Small intestine (tissue), 16 donors: ENCODE measurements at places on chromosomes 2 and 18. TPM values are rescaled to one million over a fixed set of nuclear protein-coding genes. Genes with fewer than 3 reads are reported as not detected.

DNA sequence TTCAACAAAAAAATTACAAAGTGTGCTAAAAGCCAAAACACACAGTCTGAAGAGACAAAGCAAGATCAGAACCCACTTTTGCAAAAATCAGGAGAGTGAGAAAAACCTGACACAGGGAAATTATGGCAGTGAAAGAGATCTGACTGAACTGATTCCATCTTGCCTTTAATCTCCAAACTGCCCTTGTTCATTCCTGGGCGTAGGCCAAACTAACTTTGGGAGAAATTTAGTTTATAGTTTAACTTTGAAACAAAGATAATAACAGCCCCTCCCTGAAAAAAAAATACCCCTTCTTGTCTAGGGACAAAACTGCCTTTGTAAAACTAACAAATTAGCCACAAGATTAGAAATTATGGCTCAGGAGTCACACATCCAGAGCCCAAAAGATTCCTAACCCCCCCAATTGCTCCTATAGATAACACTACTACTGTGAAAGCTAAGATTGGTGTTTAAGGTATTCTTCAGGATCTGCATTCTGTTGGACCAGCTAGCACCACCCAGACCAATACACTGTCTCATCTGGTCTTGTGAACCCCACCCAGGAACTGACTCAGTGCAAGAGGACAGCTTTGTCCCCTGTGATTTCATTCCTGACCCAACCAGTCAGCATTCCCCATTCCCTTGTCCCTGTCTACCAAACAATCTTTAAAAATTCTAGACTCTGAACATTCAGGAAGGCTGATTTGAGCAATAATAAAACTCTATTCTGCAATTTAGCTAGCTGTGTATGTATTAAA is 226.1 kb upstream of the SH3BP4 start:
- no peaks in the 10 kb centered on the region for H3K4me1 ChIP-seq
- no peaks in the 10 kb centered on the region for H3K36me3 ChIP-seq
- H3K4me3 ChIP-seq: no peak overlapping the region
- no peak for DNase-seq
- H3K27me3 ChIP-seq: no peaks in the 10 kb centered on the region

- H3K27me3 ChIP-seq: no peaks in the 10 kb centered on the region
- H3K36me3 ChIP-seq: no peaks in the 10 kb centered on the region
- no peak for DNase-seq
- H3K27ac ChIP-seq: no peak overlapping the region
- H3K4me3 ChIP-seq: no peak overlapping the region
Observed at GRCh38 chr2:129437725-129438124, 541.7 kb upstream of the RAB6C start.

Gene PSMA8
- polyA plus RNA-seq: not detected

DNA sequence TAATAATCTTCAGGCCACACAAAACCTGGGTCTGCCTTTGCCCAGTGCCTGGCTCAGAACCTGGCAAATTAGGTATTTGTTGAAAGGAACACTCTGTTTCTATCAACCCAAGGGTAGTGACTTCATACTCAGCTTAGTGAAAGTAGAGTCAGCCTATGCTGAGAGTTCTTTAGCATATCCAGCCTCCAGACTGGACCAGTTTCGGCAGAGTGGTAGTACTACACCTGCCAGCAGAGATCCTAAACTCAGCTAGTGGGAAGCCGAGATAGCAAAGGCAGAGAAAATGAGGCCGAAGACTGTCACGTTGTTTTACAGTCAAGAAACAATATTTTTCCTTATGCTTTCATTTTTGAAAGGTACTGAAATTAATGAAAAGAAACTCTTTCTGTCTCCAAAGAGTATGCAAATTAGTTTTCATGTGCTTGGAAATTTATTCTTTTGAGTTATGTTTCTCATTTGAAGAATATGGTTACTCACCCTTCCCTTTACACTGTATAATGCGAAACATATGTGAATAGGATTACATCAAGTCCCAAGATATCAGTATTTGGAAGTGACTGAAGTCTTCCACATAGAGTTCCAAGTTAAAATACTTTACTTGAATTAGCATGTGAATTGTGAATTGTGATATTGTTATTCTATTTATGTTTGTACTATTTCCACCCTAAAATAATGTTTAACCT is 52.2 kb upstream of the UGP2 start:
- DNase-seq: no peak
- no peaks in the 10 kb centered on the region for H3K4me1 ChIP-seq
- no peaks in the 10 kb centered on the region for H3K36me3 ChIP-seq
- H3K27ac ChIP-seq: no peak overlapping the region

- H3K4me3 ChIP-seq: no peak overlapping the region
- H3K36me3 ChIP-seq: no peaks in the 10 kb centered on the region
- peaks cover 8% of the 10 kb centered on the region for H3K4me1 ChIP-seq
- no peak overlapping the region for H3K27ac ChIP-seq
- DNase-seq: no peak
Observed at GRCh38 chr2:112622528-112622849, 23.2 kb upstream of the SLC20A1 start.

DNA sequence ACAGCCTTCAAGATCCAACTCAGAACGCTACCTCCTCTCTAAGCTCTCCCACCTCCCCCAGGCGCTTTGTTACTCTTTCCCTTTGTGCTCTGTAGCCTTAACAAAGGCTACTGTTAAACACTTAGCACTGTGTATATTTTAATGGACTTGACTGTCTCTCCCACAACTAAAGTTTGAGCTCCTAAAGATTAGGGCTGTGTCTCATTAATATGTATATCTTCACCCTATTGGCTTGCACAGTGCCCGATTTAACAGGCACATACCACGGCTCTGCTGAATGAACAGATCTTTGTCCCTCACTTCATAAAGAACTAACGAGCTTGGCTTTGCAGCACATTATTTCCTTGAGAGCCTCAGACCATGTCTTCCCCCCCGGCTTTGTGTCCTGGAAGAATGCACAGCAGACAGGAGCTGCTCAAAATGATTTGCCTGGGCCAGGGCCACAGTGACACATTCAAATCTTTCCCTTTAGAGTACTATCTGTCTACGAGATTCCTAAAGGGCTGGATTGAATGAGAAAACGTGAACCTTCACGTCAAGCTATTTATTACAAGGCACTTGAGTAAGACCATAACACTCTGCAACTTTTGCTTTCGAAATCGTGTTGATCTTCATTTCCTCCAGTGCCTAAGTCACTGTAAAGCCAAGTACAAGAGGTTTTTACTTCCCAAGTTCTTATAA is 22.1 kb downstream of the ABHD3 start:
- H3K4me1 ChIP-seq: peaks cover 1% of the 10 kb centered on the region
- H3K4me3 ChIP-seq: no peak overlapping the region
- peak; percentile 92 for DNase-seq
- no peaks in the 10 kb centered on the region for H3K36me3 ChIP-seq
- no peaks in the 10 kb centered on the region for H3K27me3 ChIP-seq

GRCh38 chr2:236286873-236287545 is 22.8 kb upstream of the ASB18 start:
- H3K36me3 ChIP-seq: no peaks in the 10 kb centered on the region
- H3K4me3 ChIP-seq: no peak overlapping the region
- H3K27me3 ChIP-seq: no peaks in the 10 kb centered on the region

DNA sequence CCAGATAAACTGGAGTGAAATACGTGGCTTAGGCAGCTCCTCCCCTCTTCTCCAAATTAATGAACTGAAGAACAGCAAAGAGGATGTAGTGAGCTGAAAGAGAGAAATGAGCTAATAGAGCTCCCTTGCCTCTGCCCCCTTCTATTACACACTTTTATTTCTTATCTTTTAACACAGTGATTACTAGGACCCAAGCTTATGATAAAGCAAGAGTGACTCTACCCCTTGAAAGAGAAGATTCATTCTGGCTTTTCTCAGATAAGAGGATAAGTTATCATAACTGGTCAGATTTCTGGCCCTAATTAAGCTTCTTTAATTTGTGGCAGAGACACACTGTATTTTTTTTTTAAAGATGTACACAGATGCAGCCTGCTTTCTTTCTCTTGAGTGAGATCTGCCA is 102.2 kb downstream of the MSTN start:
- no peaks in the 10 kb centered on the region for H3K27me3 ChIP-seq
- no peak for DNase-seq
- no peaks in the 10 kb centered on the region for H3K4me1 ChIP-seq
- no peak overlapping the region for H3K4me3 ChIP-seq

Gene AMER3
- not detected for polyA plus RNA-seq

GRCh38 chr18:37516361-37516853 is 49.2 kb downstream of the CELF4 start:
- no peaks in the 10 kb centered on the region for H3K36me3 ChIP-seq
- no peak overlapping the region for H3K4me3 ChIP-seq

GRCh38 chr18:29874519-29875098 is 1167.9 kb downstream of the DSC3 start:
- no peaks in the 10 kb centered on the region for H3K27me3 ChIP-seq
- peak; percentile 28 for DNase-seq
- H3K36me3 ChIP-seq: no peaks in the 10 kb centered on the region
- H3K27ac ChIP-seq: no peak overlapping the region

GRCh38 chr18:76686737-76687231 is 135.6 kb upstream of the ZNF236 start:
- H3K27ac ChIP-seq: peak overlapping the region; percentile 8
- H3K4me3 ChIP-seq: no peak overlapping the region
- no peaks in the 10 kb centered on the region for H3K36me3 ChIP-seq
- DNase-seq: peak; percentile 42
- H3K4me1 ChIP-seq: no peaks in the 10 kb centered on the region
- H3K27me3 ChIP-seq: no peaks in the 10 kb centered on the region

Gene COLEC11
- 4.1 TPM for polyA plus RNA-seq

DNA sequence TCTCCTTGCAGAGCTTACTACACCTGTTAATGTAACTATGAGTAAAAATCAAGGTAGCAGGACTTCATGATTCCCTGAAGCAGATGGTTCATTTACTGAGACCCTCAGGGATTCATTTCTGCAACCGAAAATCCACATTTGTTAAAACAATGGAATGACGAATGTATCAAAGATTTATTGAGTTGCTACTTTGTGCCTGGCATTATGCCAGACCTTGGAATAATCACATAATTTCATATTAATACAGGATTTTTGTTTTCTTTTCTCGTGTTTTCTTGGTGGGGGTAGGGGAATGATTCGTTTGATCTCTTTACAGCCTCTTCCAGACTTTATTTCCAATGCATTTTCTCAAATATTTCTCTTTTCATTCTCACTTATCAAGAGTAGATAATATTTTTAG is 8.9 kb upstream of the KIF5C start:
- DNase-seq: no peak
- H3K27me3 ChIP-seq: no peaks in the 10 kb centered on the region
- no peak overlapping the region for H3K4me3 ChIP-seq
- no peaks in the 10 kb centered on the region for H3K36me3 ChIP-seq
- no peak overlapping the region for H3K27ac ChIP-seq

GRCh38 chr2:64493788-64494187 is 30.3 kb upstream of the AFTPH start:
- H3K27ac ChIP-seq: no peak overlapping the region
- no peaks in the 10 kb centered on the region for H3K27me3 ChIP-seq
- H3K36me3 ChIP-seq: no peaks in the 10 kb centered on the region

Gene VWC2L
- polyA plus RNA-seq: not detected
